Anterior cingulate cortex (tissue), 58 donors: ENCODE measurements at places on chromosomes 3 and 15.

- DNase-seq = no peak
Measured at GRCh38 chr3:65854606-65855304, 184.0 kb downstream of the MAGI1 start.

- no peak for DNase-seq
Measured at GRCh38 chr3:13497386-13497785, 17.3 kb downstream of the HDAC11 start.

- no peak for DNase-seq
Measured at GRCh38 chr3:124663690-124664089, 66.6 kb upstream of the UMPS start.

GRCh38 chr3:12303534-12303933 lies 14.7 kb downstream of the PPARG start:
- no peak for DNase-seq

DNA sequence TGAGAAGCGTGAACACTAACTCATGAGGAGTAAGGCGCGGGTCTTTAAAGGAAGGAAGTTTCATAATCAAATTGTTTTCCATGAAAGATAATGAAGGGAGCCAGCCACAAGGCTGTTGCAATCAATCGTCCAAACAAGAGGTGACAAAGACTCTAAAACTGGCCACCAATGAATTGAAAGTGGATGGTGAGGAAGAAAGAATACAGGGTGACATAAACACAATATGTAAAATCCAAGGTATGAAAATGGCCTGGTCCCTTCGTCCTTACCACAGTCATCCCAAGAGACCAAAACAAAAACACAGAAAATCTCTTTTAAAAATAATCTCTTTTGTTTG lies 12.0 kb downstream of the CD86 start:
- no peak for DNase-seq

DNA sequence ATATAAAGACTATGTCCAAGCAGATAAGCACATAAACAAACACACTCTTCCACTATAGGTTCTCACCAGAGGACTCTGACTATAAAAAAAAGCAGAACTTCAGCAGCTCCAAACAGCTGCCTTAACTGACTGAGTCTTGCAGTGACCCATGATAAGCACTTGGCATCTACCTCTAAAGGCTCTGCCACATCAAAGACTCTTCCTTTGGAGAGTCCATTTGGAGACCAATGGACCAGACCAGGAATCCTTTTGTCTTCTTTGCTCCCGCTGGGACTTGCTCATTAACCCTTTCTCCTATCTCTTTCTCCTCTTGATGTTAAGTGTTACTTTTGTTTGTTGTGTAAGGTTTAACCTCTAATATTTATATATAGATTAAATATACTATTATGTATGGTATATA lies 424.1 kb downstream of the RSL24D1 start:
- DNase-seq = no peak
